Cardiac muscle cell (in vitro differentiated cells and primary cell): ENCODE measurements at places on chromosomes 16 and 17. TPM values are rescaled to one million over a fixed set of nuclear protein-coding genes. Genes with fewer than 3 reads are reported as not detected.

Gene EVPLL
- total RNA-seq, result not detected in 2 replicates

DNA sequence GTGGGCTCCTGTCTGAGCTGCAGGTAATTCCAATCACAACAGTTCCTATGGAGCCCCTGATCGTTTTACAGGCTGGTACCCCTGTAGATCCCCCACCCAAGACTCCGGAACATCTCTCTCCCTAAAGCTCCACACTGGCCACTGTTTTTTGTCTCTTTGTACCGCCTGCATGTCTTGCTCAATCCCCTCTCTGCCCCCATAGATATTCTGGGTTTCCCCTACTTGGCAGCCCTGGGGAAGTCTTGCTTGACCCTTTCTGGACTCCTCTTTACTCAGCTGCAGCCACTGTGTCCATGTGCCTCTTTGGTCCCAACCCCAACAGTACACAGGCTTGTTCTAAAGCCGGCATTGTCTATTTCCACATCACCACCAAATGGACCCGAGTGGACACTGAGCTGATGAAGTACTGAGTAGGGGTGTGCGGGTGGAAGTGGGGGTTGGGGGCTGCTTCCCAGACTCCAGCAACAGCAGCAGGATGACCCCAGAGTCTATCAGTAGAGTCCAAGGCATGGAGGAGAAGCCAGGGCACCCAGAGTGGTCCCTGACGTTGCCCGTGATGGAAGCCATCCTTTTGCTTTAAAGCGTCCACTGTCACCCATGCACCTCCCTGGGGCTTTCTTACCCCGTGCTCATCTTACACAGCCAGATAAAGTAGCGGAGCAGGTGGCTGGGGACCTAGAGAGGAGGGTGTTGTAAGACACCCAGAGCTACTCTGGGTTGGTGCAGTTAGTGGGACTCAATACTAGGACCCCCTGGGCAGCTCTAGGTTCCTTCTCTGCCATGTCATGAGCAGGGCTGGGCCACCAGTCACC is 6.4 kb downstream of the CD300LB start:
- no peak overlapping the region for H3K4me3 ChIP-seq
- H3K27ac ChIP-seq, result no peak overlapping the region
- H3K4me1 ChIP-seq, result no peaks in the 10 kb centered on the region
- peaks cover 9% of the 10 kb centered on the region for H3K27me3 ChIP-seq
- no peaks in the 10 kb centered on the region for H3K36me3 ChIP-seq

- H3K27me3 ChIP-seq, result no peaks in the 10 kb centered on the region
- no peak for DNase-seq
- H3K4me3 ChIP-seq, result no peak overlapping the region
- no peaks in the 10 kb centered on the region for H3K36me3 ChIP-seq
These were observed 23.6 kb downstream of the BAHCC1 start for GRCh38 chr17:81418710-81419318.

DNA sequence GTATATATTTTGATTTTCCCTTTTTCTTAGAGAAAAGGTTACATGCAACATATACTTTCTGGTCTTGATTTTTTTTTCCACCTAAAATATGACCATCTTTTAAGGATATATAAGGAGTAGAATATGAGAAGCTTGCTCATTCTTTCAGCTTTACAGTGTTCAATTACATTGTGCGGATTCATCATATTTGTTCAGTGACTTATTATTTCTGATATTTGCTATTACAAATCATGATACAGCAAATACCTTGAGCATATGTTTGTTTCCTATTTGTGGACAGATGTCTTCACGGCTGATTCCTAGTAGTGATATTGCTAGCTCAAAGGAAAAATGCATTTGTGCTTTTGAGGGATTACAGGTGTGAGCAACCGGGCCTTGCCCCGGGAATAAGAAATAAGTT is 18.1 kb downstream of the KATNIP start:
- no peaks in the 10 kb centered on the region for H3K36me3 ChIP-seq
- H3K27me3 ChIP-seq, result no peaks in the 10 kb centered on the region
- H3K4me3 ChIP-seq, result no peak overlapping the region
- no peak overlapping the region for H3K27ac ChIP-seq
- H3K4me1 ChIP-seq, result no peaks in the 10 kb centered on the region

Gene ERN1
- total RNA-seq, result 6.6 and 8.9 TPM in 2 replicates

Gene RHBDL1
- 3.6 and 12.9 TPM in 2 replicates for total RNA-seq

Gene NOTUM
- 7.4 and 8.1 TPM in 2 replicates for total RNA-seq

DNA sequence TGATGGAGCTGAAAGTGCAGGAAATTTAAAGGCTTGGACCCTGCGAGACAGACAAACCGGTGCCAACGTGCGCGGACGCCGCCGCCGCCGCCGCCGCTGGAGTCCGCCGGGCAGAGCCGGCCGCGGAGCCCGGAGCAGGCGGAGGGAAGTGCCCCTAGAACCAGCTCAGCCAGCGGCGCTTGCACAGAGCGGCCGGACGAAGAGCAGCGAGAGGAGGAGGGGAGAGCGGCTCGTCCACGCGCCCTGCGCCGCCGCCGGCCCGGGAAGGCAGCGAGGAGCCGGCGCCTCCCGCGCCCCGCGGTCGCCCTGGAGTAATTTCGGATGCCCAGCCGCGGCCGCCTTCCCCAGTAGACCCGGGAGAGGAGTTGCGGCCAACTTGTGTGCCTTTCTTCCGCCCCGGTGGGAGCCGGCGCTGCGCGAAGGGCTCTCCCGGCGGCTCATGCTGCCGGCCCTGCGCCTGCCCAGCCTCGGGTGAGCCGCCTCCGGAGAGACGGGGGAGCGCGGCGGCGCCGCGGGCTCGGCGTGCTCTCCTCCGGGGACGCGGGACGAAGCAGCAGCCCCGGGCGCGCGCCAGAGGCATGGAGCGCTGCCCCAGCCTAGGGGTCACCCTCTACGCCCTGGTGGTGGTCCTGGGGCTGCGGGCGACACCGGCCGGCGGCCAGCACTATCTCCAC is at the start of gene NOG:
Gene NOG, plus strand, starts transcription at position 54 of the 674 bp plus-strand sequence. Its CDS starts 525 bp downstream, at position 579.
- H3K4me3 ChIP-seq, result peak within 1 kb of the TSS; percentile 67
- H3K36me3 ChIP-seq, result no peaks in the 10 kb centered on the region
- peak; percentile 66 for DNase-seq
- H3K27ac ChIP-seq, result peak within 1 kb of the TSS; percentile 84
- H3K4me1 ChIP-seq, result peaks cover 18% of the 10 kb centered on the region
- no peaks in the 10 kb centered on the region for H3K27me3 ChIP-seq

DNA sequence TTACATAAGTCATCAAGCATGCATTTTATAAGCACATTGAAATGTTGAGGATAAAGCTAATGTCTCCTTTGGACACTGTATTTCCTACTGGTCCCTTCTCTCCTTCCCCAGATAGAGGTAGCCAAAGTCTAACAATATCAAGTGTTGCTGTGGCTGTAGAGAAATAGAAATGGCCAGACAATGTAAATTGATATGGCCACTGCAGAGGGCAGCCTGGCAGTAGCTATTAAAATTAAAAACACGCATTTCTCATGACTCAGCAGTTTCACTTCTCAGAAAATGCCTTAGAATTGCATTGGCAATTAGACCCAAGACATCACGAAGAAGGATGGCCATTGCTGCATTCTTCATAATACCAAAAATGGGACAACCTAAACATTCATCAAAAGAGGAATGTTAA is 46.8 kb upstream of the MRTFB start:
- H3K4me1 ChIP-seq, result no peaks in the 10 kb centered on the region
- no peak overlapping the region for H3K4me3 ChIP-seq
- no peaks in the 10 kb centered on the region for H3K27me3 ChIP-seq
- H3K36me3 ChIP-seq, result no peaks in the 10 kb centered on the region
- peak; percentile 63 for DNase-seq

DNA sequence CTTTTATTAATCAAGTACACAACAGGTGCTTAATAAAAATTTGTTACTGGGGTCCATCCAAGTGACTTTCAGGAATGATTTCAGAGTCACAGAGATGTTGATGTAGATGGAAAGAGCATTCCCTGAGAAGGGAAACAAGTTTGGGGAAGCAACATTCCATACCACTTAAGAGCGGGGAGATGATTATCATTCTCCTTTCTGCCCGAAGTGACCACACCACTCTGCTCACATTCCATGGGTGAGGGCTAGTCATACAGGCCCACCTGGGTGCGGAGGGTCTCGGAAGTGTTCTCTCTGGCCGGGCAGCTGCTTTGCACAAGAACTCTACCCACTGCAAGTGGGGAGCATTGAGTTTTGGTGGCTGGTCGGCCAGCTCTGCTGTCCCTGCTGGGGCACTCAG is 231.4 kb downstream of the SNX29 start:
- H3K4me3 ChIP-seq, result no peak overlapping the region
- no peak overlapping the region for H3K27ac ChIP-seq
- no peaks in the 10 kb centered on the region for H3K36me3 ChIP-seq
- no peaks in the 10 kb centered on the region for H3K4me1 ChIP-seq
- no peak for DNase-seq

Gene KRTAP4-1
- not detected in 2 replicates for total RNA-seq

DNA sequence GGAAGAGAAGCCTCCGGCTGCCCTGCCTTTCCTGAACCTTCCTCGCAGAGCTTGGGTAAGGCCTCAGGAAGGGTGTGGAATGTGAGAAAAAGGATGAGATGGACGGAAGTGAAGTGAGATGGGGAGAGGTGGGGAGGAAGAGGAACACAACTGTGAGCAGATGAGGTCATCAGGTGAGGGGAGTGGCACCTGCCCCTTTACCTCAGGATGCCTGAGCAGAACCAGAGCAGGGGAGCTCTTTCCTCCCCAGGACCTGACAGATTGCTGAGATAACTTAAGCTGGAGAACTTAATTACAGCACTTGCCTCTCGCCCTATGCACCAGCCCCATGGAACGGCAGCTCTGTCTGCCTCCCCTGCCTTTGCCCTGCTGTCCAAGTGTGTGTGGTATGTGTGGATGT is 29.8 kb downstream of the TMEM132E start:
- no peak overlapping the region for H3K27ac ChIP-seq
- H3K27me3 ChIP-seq, result no peaks in the 10 kb centered on the region
- H3K36me3 ChIP-seq, result no peaks in the 10 kb centered on the region
- peaks cover 14% of the 10 kb centered on the region for H3K4me1 ChIP-seq
- no peak for DNase-seq

GRCh38 chr16:47787696-47788095 is 326.6 kb downstream of the PHKB start:
- H3K27me3 ChIP-seq, result no peaks in the 10 kb centered on the region
- H3K4me1 ChIP-seq, result no peaks in the 10 kb centered on the region
- no peaks in the 10 kb centered on the region for H3K36me3 ChIP-seq
- peak; percentile 73 for DNase-seq

DNA sequence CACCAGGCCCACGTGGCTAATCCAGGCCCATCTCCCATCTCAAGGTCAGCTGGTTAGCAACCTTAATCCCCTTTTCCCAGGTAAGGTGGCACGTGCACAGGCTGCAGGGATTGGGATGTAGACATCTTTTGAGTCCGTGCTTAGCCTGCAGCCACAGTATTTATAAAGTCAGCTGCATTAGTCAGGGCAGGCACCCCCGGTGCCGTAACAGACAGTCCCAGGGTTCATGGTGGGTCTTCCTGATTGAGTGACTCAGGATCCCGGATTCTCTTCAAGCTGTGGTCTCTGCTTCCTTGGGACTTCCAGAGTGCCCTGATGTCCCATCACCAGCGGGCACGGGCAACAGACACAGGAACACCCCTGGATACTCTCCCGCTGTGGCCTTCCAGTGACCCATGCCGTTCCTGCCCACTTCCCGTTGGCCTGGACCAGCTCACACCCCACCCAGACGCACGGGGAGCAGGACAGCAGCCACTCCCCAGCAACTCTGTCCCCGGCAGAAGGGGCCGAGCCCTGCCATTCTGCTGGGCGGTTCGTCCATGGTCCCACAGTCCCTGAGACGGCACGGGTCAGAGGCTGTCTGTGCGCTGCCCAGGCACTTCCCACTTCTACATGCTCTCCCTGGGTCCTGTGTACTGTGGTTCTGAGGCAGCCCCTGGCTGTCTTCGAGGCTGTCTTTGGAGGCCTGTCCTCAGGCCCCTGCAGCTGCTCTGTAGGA is 248.6 kb upstream of the GSE1 start:
- peaks cover 18% of the 10 kb centered on the region for H3K4me1 ChIP-seq
- no peaks in the 10 kb centered on the region for H3K36me3 ChIP-seq
- H3K27me3 ChIP-seq, result no peaks in the 10 kb centered on the region
- no peak for DNase-seq

Gene FSCN2
- 9.0 and 11.3 TPM in 2 replicates for total RNA-seq

Gene DNAH17
- 0.11 TPM in 1 of 2 replicates, not detected in the other for total RNA-seq

DNA sequence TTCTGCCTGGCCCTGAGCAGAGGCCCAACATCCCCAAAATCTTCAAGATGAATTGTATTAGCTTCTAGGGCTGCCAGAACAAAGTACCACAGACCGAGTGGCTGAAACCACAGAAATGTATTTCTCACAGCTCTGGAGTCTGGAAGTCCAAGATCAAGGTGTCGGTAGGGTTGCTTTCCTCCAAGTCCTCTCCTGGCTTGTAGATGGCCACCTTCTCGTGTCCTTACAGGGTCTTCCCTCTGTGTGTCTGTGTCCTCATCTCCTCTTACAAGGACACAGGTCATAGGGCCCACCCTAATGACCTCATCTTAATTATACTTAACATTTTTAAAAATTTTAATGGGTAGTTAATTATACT is 215.7 kb downstream of the NTN1 start:
- peaks cover 41% of the 10 kb centered on the region for H3K27me3 ChIP-seq
- H3K4me1 ChIP-seq, result peaks cover 9% of the 10 kb centered on the region
- no peak overlapping the region for H3K27ac ChIP-seq
- no peak for DNase-seq
- H3K4me3 ChIP-seq, result no peak overlapping the region
- no peaks in the 10 kb centered on the region for H3K36me3 ChIP-seq

Gene POLR3E
- total RNA-seq, result 43.5 and 65.3 TPM in 2 replicates
